ENCODE measurements at places on chromosomes 3 and 15.

DNA sequence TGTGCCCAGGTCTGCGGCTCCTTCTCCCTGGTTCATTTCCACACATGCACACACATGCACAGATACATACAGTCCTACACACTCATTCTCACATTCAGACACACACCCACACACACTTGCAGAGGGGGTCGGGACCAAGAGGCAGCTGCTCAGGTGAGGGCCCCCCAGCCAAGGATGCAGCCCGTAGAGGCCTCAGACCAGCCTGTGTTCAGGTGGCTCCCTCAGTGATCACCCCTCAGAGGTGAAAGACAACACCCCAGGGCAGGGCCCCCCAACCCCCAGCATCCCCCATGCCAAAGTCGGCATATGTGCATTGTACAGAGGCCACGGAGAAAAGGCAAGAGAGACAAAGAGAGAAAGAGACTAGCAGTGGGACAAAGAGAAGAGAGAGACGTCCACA lies 5.9 kb upstream of the CORO2B start:
- no peak for DNase-seq

GRCh38 chr3:158568784-158569183 lies 2.2 kb upstream of the MLF1 start:
- DNase-seq: no peak

DNA sequence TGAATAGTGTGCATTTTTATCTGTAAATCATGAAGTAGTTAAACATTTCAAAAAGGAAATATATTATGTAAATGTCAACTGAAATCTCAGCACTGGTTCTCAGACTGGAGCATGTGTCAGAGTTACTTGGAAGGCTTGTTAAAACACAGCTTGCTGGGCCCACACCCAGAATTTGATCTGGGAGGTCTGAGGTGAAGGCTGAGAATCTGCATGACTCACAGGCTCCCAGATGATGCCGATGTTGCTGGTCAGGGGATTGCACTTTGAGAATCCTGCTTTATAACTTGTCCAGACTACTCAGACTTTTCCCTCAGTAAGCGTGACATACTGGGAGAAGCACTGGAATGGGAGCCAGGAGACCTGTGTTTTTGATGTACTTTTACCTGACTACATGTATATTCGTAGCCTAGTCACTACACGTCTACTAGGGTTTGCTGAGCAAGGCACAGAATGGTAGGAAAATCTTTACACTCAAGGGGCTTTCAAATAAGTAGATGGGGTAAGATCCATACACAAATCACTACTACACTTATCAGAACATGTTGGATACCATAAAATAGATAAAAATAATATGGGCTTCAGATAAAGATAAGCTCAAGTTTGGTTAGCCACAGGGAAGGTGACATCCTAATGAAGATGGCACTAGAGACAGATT lies 77.1 kb upstream of the MEX3B start:
- peak; percentile 84 for DNase-seq

DNA sequence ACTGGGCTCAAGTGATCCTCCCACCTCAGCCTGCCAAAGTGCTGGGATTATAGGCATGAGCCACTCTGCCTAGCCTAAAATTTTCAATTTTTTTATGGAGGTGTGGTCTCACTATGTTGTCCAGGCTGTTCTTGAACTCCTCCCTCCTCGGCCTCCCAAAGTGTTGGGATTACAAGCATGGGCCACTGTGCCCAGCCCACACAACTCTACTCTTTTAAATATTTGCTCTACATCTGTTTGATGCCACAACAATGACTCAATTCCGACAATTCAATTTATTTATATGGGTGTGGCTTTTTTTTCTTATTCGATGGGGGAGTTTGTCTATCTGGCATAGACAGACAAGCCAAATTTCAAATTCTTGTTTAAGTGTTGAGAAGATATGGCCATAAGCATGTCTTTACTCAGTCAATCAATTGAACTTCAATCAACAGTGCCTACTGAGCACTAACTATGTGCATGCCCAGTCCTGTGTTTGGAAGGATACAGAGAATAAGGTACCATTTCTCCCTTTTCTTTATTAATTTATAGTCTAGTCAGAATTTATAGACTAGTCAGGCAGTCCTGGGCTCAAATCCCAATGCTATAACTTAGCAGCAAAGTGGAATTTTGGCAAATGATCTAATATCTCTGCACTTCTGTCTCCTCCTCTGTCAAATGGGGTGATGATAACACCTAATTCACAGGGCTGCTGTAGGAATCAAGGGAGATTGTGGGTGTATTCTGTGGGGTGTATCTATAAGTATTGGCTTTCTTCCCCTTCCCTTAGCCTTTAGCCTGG lies 54.6 kb upstream of the PIAS1 start:
- DNase-seq: no peak

DNA sequence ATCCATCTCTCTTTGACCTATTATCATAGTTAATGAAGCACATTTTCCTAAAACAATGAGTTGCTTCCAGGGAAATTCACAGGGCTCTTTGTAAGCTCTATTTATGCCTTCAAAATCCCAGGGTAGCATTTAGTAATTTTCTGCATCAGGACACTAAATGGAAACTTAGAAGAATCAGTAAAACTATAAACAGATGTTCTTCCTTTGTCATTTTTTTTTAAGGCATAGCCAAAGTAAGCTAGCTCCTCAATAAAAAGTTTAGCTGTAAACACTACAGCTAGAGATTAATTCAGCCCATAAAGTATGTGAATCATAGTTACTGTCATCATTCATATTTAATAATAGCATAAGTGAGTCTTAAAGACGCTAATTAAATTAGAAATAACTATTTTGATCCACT lies 79.3 kb downstream of the RPL22L1 start:
- no peak for DNase-seq

GRCh38 chr15:95017666-95018328 lies 786.4 kb downstream of the MCTP2 start:
- DNase-seq: no peak

DNA sequence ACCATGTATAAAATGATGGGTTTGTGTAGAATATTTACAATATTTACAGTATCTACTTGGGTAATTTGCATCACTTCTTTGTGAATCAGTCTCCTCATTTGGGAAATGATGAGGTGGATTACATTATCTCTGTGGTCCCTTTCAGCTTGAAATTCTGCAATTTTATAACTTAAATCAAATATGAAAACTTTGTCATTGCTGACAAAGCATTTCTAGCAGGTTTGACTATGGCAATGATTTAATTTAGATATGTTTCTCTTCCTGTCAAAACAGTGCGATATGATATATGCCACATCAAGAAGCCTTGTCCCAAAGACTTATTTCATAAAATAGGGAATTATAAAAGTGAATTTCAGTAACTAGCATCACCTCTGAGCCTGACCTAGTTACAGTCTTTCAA lies 315.8 kb upstream of the MEIS2 start:
- no peak for DNase-seq

- peak; percentile 28 for DNase-seq
Measured at GRCh38 chr15:26771578-26772153, 1.2 kb downstream of the GABRB3 start.

DNA sequence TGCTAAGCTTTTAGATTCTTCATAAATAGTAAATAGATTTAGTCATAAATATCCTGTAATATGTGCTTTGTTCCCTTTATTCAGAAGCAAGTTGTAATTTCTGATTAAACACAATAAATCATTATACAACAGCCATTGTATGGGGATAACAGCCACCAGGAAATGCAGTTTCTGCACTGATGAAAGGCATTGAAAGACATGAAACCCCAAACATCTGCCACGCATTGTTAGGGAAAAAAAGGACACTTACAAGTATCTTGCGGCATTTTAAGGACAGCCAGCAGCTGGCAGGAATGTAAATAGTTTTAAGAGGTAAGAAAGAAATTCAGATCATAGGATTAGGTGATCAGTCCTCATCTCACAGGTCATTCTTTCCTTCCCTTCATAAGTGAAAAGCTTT lies 801.1 kb upstream of the LMCD1 start:
- no peak for DNase-seq

DNA sequence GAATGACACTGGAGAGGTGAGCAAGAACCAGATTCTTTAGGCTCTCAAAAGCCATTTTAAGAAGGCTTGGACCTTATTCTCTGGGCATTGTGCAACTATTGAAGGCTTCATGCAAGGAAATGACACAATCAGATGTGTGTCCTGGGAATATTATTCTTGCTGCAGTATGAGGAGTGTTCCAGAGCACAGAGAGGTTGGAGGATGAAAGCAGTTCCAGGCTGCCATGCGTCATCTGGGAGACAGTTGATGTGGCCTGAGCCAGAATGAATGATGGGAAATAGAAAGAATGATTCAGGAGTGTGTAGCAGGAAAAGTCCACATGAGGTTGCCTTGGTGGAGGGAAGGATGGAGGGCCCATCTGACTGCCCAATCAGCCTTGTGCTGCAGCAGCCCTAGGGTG lies 123.1 kb downstream of the CHCHD6 start:
- no peak for DNase-seq

GRCh38 chr3:140953028-140953960 lies 11.7 kb downstream of the SLC25A36 start:
- DNase-seq: no peak

DNA sequence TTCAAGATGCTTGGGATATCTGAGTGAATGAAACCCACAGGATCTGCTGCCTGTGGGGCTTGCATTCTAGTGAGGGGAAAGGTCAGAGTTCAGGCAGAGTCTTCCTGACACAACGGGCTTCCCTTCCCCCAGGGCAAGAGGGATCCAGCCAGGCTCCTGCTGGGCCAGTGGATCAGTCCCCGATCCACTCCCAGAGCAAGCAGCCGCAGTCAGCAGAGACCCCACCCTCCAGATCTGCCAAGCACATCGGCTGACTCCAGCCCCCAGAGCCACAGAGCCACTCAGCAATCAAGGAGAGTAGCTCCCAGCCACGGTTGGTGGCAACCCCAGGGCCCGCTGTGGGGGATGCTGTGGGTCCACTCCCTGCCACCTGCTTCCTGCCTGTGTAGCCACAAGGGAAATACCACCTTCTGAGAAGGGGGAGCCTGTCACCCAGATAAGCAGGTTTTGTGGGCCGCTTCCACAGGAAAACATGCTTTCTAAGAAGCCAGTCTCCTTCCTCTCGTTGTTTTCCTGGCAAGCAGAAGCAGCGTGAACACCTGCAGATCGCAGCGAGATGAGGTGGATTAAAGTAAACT lies 44.9 kb downstream of the CPN2 start:
- no peak for DNase-seq
